ENCODE measurements at places on chromosomes 4 and X. TPM values are rescaled to one million over a fixed set of nuclear protein-coding genes. Genes with fewer than 3 reads are reported as not detected.
A peak's percentile ranks its signal among the peaks of the same experiment; 100 is the strongest.

Gene RCHY1
- total RNA-seq: 42.0 TPM

Gene ATP2B3
- not detected for total RNA-seq

Gene LAMTOR3
- 23.3 TPM for total RNA-seq

Gene ENAM
- total RNA-seq: not detected

Gene PRDM5
- 0.35 TPM for total RNA-seq

Gene AMTN
- total RNA-seq: not detected

Gene SPP1
- total RNA-seq: not detected

Gene SGMS2
- total RNA-seq: 0.42 TPM

Gene TLR2
- total RNA-seq: 0.70 TPM

Gene TMEM150C
- not detected for total RNA-seq

Gene NPFFR2
- not detected for total RNA-seq

DNA sequence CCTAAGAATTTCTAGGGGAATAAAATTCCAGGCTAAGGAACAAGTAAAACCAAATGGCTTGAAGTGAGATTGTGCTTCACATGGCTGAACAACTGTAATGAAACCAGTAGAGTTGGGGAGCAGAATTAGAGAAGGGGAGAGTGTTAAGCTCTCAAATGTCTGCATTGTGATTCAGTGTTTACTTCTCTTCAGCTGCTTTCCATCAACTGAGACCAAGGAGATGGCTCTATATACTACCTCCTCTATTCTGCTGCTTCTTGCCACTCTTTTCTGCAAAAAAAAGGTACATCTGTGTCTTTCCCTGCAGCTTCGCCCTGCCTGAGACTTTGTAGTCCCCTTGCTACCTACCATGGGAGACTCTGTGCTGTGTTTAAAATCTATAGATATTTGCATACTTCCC, 73.5 kb downstream of the WDFY3 start:
- DNase-seq: no peak

DNA sequence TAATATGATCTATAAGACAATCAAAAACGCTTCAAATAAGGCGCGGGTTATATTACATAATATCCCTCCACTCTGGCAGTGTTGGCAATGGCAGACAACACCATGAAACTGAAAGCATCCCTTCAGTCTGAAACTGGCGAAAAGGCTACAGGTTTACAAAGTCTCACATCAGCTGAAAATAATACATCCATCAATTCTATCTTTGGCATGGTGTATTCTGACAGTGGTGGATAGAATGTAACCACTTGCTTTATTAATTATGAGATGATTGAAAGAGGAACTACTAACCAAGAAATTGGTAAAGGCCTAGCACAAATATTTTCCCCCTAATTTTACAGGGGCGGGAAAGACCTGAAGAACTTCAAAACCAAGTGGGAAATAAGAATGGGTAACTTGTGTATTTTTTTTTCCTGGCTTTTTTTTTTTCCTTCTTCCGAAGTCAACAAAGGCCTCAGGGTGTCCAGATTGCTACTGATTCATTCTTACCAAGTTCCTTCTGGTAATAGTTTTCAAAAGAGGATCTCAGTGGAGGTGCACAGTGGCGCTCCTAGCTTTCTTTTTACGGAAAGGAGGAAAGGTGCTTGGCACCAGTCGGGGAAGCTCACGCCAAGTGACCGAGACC, 728 bp downstream of the UBA6 start:
- no peak for DNase-seq

GRCh38 chr4:94378047-94378446, 35.4 kb upstream of the HPGDS start:
- no peak for DNase-seq

- no peak for DNase-seq
Observed at GRCh38 chr4:75909405-75909804, 7.2 kb upstream of the PPEF2 start.

GRCh38 chr4:61044837-61045236, 155.3 kb upstream of the ADGRL3 start:
- DNase-seq: no peak

- DNase-seq: no peak
Observed at GRCh38 chr4:133270021-133270570, 121.0 kb downstream of the PCDH10 start.

DNA sequence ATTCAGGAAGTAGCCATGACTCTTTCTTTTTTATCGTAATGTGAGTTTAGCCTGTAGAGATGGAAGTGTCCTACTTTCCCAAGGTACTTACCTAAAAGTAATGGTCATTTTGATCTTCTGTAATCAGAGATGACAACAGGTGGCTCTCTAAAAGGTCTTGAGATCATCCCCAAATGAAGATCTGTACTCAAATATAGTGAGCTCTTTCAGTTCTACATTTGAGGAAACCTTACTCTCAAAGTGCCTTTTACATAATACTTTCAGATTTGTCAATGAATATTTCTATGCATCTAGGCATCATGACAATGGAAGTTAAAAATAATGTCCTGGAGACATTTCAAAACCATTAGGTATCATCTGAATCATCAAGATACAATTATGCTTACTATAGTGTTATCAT, 17.2 kb upstream of the MND1 start:
- DNase-seq: no peak

- no peak for DNase-seq
Observed at GRCh38 chr4:149951152-149951900, 126.9 kb upstream of the DCLK2 start.

- no peak for DNase-seq
Observed at GRCh38 chrX:134898440-134898839, 92.4 kb upstream of the SMIM10 start.

- no peak for DNase-seq
Observed at GRCh38 chrX:135988245-135988644, 3.0 kb downstream of the SLC9A6 start.

GRCh38 chr4:16079046-16079445, 4.8 kb downstream of the PROM1 start:
- DNase-seq: peak; percentile 10

DNA sequence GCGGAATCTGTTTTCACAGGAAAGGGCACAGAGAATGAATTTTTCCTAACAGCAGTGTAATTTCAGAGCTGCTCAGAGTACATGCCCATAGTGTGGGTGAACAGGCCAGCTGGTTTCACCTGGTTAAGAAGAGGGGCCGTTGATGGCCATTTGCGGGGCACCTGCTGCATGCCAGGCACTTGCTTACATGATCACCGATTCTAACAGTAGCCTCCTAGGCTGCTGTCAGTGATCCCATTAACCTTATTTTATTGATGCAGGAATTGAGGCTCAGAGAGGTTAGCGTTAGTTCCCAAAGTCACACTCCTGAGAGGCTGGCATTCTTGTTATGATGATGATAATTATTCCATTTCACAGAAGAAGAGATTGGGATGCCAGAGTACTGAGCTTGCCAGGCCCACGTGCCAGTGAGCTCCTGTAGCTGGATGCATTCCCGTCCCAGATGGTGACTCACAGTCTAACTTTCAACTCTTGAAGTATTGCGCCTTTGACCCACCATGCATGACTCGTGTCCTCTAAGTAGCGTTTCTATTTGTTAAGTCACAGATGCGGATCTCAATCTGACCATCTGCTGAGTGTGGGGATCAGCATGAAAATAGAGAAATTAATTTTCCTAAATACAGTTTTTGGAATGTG, 76.5 kb downstream of the PSAPL1 start:
- no peak for DNase-seq

DNA sequence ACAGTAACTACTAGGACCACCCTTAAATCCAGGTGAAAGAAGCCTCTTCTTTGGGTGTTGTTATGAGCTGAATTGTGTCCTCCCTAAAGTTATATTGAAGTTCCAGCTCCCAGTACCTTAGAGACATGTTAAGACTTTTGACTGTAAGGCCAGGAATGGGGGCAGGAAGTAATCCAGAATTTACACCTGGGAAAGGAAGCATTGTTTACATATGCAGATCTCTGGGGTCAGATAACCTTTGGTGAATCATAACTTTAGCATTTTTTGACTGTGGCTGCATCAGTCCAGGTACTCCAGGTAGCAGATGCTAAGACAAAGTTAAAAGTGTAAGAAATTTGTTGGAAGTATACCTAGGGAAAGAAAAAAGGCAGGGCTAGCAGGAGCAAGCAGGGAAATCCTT, 104.9 kb upstream of the CENPE start:
- DNase-seq: no peak

- DNase-seq: no peak
Observed at GRCh38 chr4:85430697-85431096, 44.3 kb upstream of the ARHGAP24 start.

- no peak for DNase-seq
Observed at GRCh38 chr4:10063544-10064300, 42.4 kb upstream of the SLC2A9 start.

- DNase-seq: no peak
Observed at GRCh38 chr4:5888222-5889001, 4.5 kb downstream of the CRMP1 start.

- no peak for DNase-seq
Observed at GRCh38 chr4:99855678-99856077, 38.5 kb downstream of the LAMTOR3 start.

DNA sequence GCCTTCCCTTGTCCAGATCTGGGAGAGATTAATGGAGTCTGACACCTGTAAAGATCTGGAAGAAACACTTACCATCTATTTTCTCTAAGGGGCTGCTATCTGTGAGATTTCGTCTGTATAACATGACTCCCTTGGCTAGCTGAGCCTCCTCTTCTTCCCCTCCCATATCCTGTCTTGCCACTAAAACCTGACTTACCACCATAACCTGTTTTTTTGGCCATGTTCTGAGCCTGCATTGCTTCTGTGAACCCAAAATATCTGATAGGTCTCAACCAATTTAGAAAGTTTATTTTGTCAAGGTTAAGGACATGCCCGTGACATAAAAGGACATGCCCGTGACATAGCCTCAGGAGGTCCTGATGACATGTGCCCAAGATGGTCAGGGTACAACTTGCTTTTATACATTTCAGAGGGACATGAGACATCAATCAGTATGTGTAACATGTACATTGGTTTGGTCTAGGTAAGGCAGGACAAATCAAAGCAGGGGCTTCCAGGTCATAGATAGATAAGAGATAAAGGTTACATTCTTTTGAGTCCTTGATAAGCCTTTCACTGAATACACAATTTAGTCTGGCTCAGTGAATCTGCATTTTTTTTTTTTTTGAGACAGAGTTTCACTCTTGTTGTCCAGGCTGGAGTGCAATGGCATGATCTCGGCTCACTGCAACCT, 11.4 kb downstream of the MGST2 start:
- no peak for DNase-seq

GRCh38 chr4:102343964-102344519, 1.2 kb downstream of the SLC39A8 start:
- DNase-seq: peak; percentile 79

DNA sequence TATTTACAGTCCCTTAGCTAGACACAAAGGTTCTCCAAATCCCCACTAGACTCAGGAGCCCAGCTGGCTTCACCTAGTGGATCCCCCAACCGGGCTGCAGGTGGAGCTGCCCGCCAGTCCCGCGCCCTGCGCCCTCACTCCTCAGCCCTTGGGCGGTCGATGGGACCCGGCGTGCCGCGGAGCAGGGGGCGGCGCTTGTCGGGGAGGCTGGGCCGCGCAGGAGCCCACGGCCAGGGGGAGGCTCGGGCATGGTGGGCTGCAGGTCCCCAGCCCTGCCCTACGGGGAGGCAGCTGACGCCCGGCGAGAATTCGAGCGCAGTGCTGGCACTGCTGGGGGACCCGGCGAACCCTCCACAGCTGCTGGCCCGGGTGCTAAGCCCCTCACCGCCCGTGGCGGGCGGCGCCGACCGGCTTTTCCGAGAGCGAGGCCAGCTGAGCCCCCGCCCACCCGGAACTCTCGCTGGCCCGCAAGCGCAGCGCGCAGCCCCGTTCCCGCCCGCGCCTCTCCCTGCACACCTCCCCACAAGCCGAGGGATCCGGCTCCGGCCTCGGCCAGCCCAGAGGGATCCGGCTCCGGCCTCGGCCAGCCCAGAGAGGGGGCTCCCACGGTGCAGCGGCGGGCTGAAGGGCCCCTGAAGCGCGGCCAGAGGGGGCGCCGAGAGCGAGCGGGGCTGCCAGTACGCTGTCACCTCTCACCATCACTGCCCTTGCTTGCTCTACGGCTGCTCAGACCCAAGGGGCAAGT, 39.4 kb downstream of the WFS1 start:
- DNase-seq: peak; percentile 40

GRCh38 chr4:138805736-138806135, 209.8 kb upstream of the NOCT start:
- no peak for DNase-seq

DNA sequence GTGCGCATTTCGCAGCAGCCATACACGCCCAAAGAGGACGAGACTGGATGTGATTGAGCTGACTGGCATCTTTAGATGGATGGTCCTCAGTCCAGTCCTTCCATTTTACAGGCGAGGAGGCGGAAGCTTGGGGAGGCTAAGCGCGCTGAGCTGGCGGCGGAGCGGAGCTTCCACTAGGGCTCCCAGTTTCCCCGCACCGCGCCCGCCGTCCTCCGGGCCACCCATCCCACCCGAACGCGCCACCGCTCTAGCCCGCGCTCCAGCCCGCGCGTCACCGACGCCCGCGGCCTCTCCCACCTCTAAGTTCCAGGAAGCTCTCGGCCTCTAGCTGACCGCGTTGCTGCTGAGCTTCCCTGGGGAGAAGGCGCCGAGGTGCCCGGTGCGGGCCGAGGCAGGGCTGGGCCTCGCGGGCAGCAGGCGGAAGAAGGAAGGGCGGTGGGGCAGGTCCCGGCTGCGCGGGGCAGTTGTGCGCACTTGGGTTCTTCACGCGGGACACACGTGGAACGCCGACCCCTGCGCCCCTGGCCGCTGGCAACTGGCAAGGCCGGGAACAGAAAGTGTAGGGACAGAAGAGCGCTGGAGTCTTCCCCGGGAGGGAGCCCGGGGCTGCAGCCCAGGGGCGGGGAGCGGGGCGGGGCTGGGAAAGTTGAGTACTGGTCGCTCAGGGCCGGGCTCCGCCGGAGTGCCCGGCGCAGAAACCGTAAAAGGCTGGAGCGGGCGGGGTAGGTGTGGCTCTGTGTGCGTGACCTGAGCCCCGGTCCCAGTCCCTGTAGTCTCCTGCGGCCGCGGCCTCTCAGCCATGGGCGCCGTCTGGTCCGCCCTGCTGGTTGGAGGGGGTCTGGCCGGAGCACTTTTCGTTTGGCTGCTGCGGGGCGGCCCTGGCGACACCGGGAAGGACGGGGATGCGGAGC, at the start of gene STBD1:
STBD1 (plus strand) TSS at position 763 of the 911 bp plus-strand sequence; CDS start at position 800, 37 bp downstream.
- DNase-seq: peak; percentile 37

GRCh38 chrX:148535639-148536038, 35.2 kb downstream of the AFF2 start:
- no peak for DNase-seq

DNA sequence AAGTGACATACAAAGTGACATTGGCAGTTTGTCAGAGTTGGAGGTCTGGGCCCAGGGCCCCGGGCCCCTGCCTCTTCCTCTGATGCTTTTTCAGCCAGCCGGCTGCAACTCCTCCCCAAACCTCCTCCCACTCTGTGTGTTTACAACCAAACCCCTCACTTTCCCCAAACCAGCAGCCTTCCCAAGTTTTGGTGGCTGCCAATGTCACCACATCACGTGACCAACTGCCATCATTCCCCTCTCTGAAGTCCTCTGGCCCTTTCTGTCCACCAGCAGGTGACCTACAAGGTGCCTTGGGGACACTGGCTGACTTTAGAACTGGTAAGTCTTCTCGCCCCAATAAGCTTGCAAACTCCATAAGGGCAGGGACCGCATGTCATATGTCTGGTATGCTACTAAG, 357.7 kb downstream of the BCOR start:
- DNase-seq: no peak
